ENCODE measurements at places on chromosomes 2 and 18.

GRCh38 chr18:24538414-24539264, 78.2 kb downstream of the HRH4 start:
- no peak for DNase-seq

DNA sequence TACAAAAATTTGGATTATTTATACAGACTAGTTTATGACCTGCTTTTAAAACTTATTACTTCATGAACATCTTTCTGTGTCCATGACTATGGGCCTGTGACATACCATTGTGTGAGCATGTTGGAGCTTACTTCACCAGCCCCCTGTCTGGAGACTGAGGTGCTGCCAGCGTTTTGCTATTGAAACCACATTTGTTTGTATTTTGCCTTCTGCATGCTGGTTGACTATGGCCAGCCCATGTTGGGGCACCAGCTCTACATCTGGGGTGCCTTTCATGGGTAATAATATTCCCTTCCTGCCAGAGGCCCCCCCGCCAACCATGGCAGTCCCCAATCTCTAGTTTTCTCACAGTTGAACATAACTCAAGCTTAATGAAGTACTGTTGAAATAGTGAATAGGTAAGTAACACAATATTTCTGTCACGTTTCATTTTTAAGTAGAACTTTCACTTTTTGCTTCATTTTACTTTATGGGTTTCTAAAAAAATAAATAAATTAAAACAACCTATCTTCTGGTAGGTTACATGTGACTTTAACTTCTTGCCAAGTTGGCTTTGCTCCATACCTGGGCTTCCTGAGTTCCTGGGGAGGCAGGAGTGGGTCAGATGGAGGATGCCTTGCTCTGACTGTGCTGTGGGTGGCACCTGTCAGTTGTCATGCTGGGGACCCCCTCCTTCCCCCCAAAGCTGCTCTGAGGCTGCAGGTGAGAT, 63.9 kb downstream of the DGKD start:
- DNase-seq = no peak

DNA sequence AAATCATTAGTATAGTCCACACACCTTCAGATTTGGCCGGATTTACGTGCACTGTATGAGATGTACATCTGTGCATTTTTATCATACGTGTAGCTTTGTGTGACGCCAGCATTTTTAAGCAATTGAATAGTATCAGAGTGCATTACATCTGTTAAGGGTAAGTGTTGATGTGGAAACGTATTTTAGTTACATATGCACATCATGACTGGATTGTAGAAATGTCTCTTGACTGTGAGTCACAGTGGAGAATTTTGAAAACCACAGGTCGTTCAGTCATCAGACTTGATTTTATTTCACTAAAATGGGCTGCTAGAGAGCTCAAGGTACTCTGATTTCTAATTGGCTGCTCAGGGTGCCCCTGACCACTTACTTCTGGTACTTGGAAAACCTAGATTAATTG, 5.4 kb upstream of the GPBAR1 start:
- DNase-seq = peak; percentile 77

DNA sequence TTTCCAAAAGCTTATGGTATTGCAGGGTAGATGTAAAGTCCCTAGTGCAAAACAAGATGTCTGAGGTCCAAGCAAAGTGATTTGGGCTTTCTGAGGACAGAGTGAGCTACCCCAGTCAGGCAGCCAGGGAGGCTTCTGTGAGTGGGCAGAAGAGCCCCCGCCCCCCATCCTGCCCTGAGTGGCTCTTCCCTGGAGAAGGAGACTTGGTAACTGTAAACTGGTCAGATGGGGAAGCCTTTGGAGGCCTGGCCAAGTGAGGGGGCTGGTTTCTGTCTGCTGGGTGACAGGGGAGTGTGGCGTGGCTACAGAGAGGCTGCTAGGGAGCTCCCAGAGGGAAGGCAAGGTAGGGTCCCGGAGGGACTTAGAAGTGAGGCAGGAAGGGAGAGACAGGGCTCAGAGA, 181.3 kb upstream of the HAAO start:
- peak; percentile 36 for DNase-seq

GRCh38 chr2:56130463-56131070, 53.2 kb upstream of the CCDC85A start:
- peak; percentile 6 for DNase-seq

GRCh38 chr2:134145519-134145918, 108.4 kb upstream of the MGAT5 start:
- DNase-seq = no peak

DNA sequence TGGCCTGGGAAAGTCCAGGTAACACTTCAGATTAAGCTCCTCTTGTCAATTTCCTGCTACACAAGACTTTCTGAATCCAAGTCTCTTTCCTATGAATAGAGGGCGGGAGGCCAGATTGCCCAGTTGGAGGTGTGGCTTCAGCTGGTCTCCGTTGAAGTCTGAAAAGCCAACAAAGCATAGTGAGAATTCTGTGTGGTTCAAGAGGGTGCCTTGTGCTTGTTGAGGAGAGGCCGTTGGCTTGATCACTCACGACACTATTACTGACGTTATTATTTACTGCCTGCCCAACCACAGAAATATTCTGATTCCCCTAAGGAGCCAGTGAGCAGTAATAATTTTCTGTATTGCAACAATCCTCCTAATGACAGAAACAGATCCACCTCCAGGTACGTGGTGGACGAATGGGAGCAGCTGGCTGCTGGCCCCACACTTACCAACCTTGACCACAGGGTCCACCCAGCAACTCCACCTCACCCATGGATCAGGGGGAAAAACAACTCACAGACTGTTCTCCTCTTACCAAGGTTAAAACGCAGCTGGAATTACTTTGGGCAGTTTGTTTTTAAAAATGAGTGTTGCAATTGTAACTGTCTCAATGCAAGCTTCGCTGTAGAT, 21.9 kb downstream of the NRP2 start:
- no peak for DNase-seq

DNA sequence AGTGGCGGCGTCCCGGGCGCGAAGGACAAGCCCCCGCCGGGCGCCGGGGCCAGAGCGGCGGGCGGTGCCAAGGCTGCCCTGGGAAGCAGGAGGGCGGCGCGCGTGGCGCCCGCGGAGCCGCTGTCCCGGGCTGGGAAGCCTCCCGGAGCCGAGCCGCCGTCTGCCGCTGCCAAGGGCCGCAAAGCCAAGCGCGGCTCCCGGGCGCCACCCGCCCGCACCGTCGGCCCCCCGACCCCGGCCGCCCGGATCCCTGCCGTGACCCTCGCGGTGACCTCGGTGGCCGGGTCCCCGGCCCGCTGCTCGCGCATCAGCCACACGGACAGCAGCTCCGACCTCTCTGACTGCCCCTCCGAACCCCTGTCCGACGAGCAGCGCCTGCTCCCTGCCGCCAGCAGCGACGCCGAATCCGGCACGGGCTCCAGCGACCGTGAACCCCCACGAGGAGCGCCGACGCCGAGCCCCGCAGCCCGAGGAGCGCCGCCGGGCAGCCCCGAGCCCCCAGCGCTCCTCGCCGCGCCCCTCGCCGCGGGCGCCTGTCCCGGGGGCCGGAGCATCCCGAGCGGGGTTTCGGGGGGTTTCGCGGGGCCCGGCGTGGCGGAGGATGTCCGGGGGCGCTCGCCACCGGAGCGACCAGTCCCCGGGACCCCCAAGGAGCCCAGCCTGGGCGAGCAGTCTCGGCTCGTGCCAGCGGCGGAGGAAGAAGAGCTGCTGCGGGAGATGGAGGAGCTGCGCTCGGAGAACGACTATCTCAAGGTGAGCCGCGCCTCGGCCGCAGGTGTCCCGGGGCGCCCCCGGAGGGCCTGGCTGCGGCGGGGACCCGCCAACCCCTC, 820 bp downstream of the MTCL1 start:
- DNase-seq = peak; percentile 20

GRCh38 chr2:230202430-230203109, 17.2 kb downstream of the SP110 start:
- no peak for DNase-seq
